ENCODE measurements at places on chromosomes 5 and 9.
A peak's percentile ranks its signal among the peaks of the same experiment; 100 is the strongest.

DNA sequence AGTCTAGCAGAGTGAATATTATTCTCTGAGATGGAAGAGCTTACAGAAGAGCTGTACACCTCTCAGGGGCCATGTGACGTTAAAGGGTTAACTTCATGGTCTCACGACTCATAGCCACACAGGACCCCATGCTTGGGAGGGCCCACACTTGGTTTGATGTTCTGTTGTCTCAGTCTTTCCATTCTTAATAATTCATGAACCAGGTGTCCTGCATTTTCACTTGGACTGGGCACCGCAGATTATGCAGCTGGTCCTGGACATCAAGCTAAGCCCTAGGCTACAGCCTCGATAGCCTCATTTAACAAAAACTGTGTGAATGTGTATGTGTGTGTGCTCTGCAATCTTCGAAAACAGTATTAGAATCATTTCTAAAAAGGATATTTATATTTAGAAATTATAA lies 323.5 kb downstream of the PLK2 start:
- no peak for DNase-seq

DNA sequence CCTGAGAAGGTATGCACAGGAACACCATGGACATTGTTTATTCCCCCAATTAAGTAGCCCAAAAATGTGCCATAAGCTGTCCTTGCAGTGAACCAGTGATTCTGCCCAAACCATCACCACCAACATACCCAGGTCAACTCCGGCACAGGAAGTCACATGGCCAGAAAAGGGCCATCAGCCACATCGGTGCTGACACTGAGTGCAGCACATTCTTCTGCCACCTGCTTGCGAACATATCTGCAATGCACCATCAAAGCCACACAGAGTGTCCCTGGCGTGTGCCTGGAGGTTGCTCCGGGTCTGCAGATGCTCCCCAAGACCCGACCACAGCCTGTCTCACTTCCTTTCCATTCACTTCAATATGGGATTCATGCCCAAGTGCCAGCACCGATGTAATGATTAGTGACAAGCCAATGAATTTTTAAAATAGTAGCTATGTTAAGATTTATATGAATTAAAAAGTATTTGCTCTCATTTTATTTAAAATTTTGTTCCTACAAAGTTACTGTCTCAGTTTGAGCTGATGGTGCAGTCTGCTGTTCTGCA lies 37.6 kb downstream of the SYK start:
- DNase-seq, result no peak

- DNase-seq, result no peak
These were observed 9.8 kb downstream of the ZNF354B start for GRCh38 chr5:178869577-178869976.

GRCh38 chr5:176596689-176597416 lies 13.1 kb downstream of the GPRIN1 start:
- peak; percentile 31 for DNase-seq

- peak; percentile 34 for DNase-seq
These were observed 46.9 kb upstream of the UBAC1 start for GRCh38 chr9:136007934-136008692.

DNA sequence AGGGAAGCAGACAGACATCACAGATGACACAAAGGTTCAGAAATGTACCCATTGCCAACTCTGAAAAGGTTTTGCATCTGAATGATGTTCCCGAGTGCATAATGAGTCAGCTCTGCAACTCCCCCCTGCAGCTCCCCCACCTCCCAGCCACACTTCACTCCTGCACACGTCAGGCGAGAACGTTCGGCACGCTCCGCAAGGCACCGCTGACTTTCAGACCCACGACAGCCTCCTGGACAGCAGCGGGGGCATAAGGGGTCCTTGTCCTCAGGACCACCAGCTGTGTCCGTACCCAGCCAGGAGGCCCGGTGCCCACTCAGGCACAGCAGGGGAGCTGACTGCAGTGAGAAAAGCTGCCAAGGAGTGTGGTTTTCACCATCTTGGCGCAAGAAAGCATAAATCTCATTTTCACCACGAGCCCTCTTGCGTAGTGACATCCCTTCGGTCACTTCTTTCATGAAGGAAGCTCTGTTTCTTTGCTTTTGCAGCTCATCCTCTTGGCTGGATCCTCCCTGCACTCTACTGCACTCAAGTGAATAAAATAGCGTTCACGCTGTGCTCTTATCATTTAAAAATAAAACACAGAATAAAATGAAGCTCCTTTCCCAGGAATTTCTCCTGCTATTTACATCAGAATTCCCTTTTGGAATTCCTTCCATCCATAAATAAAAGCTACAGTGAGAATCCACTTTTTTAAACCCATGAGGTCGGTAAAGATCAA lies 9.9 kb downstream of the GFPT2 start:
- peak; percentile 85 for DNase-seq

DNA sequence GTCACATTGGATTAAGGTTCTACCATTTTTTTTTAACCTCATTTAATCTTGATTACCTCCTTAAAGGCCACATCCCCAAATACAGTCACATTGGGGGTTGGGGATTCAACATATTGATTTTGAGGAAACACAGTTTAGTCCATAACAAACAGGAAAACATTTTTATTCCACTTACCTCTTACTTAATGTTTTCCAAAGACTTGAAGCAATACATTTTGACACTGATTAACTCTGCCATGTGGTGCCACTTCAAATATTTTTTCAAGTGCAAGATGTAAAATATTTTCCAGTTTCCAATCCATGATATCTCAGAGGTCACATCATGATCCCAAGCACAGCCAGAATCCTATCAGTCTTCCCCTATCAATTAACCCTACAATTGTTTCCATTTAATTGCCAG lies 548.0 kb downstream of the CSNK1G3 start:
- DNase-seq, result no peak

GRCh38 chr9:84940294-84940693 lies 270.8 kb downstream of the NTRK2 start:
- DNase-seq, result peak; percentile 41

- no peak for DNase-seq
These were observed 141.1 kb upstream of the IRX2 start for GRCh38 chr5:2892466-2893000.

DNA sequence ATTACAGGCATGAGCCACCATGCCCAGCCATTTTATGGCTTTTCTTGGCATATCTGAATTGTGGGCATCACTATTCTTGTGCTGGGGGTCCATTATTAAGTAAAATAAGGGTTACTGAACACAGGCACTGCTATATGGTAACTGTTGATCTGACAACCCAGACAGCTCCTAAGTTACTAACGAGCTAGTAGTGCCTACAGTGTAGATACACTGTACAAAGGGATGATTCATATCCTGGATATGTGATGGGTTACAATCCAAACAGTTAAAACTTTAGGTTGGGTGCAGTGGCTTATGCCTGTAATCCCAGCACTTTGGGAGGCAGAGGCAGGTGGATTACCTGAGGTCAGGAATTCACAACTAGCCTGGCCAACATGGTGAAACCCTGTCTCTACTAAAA lies 4.3 kb downstream of the CD14 start:
- no peak for DNase-seq

- no peak for DNase-seq
These were observed 64.6 kb downstream of the CAST start for GRCh38 chr5:96726802-96727201.

DNA sequence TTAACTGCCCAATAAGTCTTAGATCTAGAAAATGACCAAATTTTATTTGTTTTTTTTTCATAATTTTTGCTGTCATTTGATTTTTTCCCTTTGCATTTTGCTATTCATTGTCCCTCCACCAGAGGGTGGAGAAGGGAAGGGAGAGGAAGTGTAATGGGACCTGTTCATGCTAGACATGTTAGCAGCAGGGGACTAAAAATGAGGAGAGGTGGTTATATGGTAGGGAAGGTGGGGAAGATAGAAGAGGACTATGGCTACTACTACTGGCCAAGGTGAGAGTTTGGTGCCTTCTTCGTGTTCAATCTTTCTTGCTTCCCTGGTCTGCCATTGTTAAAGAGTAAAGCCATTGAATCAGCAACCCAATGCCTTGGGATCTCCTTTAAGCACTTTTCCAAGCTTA lies 6.4 kb downstream of the GRIA1 start:
- peak; percentile 62 for DNase-seq

DNA sequence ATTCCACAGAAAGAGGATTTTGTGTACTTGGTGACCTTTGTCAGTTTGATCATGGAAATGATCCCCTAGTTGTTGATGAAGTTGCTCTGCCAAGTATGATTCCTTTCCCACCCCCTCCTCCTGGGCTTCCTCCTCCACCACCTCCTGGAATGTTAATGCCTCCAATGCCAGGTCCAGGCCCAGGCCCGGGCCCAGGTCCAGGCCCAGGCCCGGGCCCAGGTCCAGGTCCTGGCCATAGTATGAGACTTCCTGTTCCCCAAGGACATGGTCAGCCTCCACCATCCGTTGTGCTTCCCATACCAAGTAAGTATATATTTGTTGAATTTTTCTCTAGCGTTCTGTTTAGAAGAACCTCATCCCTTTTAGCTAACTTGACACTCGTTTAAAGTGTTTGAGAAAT lies 30.0 kb downstream of the RBM27 start:
- no peak for DNase-seq

GRCh38 chr5:76971511-76971910 lies 18.7 kb downstream of the CRHBP start:
- DNase-seq, result no peak

GRCh38 chr9:137152844-137153405 lies 14.0 kb downstream of the GRIN1 start:
- no peak for DNase-seq

DNA sequence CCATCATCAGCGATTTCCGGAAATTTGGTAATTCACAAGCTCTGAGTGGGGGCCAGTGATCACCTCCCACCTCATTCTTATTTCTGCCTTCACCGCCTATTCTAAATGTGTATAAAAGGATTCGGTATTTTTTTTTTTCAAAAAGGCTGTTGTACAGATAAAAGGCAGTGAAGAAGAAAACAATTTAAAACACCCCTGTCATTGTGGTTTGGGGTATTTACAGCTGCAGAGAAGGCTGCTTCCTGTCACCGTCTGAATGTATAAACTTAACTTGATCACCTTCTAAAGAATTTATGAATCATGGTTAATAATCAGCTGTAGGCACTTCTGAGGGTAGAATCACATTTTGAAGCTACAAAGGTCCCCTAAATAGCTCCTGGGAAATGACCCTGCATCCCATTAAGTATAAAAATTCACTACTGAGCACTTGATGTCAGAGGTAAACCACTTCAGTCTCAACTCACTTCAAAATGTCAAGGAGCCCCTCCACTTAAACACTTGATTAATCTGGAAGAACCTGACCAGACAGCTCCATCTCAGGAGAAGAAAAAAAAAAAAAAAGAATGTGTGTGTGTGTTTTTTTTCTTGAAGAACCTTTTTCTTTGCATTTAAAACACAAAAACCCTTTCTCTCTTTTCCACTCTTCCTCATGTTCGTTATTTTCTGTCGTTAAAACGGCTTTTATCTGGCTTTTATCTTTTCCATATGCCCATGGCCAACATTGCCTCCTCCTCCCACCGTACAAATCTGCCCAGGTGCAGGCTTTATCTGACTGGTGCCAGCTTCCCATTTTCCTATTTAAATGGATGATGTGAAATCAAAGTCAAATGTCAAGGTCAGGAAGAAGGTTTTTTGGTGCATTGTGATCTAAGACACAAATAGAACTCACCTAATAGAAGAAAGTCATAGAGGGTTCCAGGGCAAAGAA lies 291.2 kb downstream of the IRX1 start:
- no peak for DNase-seq

GRCh38 chr5:88940713-88941112 lies 57.7 kb upstream of the MEF2C start:
- peak; percentile 22 for DNase-seq

- peak; percentile 53 for DNase-seq
These were observed 16.9 kb downstream of the HMGXB3 start for GRCh38 chr5:150017226-150018005.

DNA sequence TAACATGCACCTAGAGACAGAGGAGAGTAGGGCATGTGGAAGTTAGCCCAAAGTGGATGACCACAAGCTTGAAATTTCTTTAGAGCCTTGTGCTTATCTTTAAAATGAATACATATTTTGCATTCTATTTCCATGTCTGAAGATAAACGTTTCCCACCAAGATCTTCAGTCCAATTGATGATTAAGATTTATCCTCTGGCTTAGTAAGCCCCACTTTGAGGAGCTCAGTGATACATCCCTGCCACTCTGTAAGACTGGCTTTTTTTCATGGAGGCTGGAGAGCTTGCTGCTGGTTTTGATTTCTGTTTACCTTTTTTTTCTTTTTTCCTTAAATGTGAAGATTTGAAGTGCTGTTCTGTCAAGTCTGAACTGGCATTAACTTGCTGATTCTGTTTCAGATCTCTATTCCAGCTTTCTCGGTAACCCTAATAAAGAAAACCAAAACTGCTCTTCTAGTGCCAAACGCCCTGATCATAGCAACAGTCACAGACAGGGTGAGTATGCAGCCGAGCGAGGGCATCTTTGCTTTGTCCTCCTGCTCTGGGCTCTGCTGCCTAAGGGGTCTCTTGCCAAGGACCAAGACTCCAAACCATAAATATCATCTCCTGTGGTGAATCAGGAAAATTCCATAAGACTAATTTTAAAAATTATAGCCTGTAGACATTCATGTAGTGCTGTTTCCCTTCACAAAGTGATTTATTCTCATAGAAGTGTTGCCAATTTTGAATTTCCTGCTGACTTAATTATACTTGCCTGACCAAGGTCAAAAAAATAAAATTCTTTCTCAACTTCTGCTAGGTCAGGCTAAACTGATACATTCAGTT lies 54.3 kb downstream of the GRAMD2B start:
- peak; percentile 42 for DNase-seq

- no peak for DNase-seq
These were observed 51.5 kb upstream of the MEF2C start for GRCh38 chr5:88934439-88934838.

DNA sequence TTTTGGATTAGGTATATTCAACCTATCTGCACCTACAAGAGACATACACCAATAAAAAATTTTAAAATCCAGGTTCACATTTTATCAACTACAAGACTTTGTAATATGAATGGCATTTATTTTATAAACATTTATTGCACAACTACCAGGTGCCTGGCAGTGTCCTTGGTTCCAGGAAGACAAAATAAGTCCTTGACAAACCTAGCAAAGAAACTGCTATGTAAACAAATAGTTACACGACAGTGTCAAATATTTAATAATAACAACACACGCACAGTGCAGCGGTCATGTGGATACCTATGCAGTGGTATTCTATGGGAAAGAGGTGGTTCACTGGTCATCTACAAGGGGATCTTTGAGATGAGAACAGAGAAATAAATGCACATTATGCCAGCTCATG lies 120.7 kb downstream of the MYO10 start:
- DNase-seq, result no peak

DNA sequence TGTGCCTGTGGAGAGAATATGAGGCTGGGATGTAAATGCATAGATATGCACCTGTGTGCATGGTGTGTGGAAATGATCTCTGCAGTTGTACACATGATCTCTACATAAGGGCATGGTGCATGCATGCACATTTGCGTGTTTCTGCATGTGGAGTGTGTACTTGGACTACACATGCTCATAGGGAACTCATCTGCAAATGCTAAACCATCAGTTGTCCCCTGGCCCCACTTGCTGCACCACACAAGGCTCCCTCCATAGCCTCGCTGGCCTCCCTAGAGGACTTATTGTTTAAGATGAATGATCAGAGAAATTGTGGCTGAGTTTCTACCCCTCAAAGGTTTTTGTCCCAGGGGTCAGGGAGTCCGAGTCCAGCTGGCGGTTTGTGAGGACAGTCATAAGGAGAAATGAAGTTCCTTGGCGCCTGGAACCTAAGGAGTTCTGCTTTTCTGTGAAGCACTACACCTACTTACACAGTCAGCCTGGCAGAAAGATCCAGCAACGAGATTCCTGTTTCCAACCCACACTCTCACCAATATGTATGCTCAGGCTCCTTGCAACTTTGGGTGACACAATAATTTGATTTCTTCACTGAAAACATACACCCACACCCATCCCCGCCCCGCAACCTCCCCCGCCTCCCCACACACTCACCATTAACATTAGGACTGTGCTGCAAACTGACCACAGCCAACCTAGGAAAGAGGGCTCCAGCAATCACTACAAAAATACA lies 79.9 kb upstream of the CPEB4 start:
- no peak for DNase-seq

Data from fibroblast of skin of scalp (primary cell).